M059J (cell line): ENCODE measurements at places on chromosomes 1 and 21. TPM values are rescaled to one million over a fixed set of nuclear protein-coding genes. Genes with fewer than 3 reads are reported as not detected.

The CD53 gene
- 0.15 and 0.30 TPM in 2 replicates for total RNA-seq

The ANKRD65 gene
- 0.17 and 0.64 TPM in 2 replicates for total RNA-seq

The IRF6 gene
- total RNA-seq, result 0.39 and 0.47 TPM in 2 replicates

The RBM11 gene
- 0.20 TPM in 1 of 2 replicates, not detected in the other for total RNA-seq

The CHI3L2 gene
- 0.15 and 0.37 TPM in 2 replicates for total RNA-seq

The TGFBR3 gene
- 1.8 and 2.1 TPM in 2 replicates for total RNA-seq

The HPDL gene
- total RNA-seq, result not detected in 2 replicates

The B3GALT5 gene
- 1.3 and 1.8 TPM in 2 replicates for total RNA-seq

The SFPQ gene
- total RNA-seq, result 110 and 196 TPM in 2 replicates

The S100A8 gene
- total RNA-seq, result 0.15 TPM in 1 of 2 replicates, not detected in the other

The ZNF697 gene
- total RNA-seq, result 2.2 and 5.2 TPM in 2 replicates

The PDPN gene
- total RNA-seq, result 2.0 and 4.1 TPM in 2 replicates

The TMCO2 gene
- total RNA-seq, result not detected in 2 replicates

The OR2T10 gene
- not detected in 2 replicates for total RNA-seq

The STUM gene
- total RNA-seq, result not detected in 2 replicates

The OXCT2 gene
- total RNA-seq, result 0.30 and 0.57 TPM in 2 replicates

The RPE65 gene
- total RNA-seq, result not detected in 2 replicates

The FCGR2B gene
- total RNA-seq, result not detected in 2 replicates

The STRIP1 gene
- total RNA-seq, result 28.6 and 30.3 TPM in 2 replicates

The OR2G6 gene
- not detected in 2 replicates for total RNA-seq

The TBX19 gene
- total RNA-seq, result 0.54 and 1.1 TPM in 2 replicates

The TMPRSS2 gene
- total RNA-seq, result 2.3 and 5.5 TPM in 2 replicates

The FAM72D gene
- total RNA-seq, result 8.3 and 8.6 TPM in 2 replicates

The SELENBP1 gene
- total RNA-seq, result 2.6 and 4.5 TPM in 2 replicates

The RUNX3 gene
- 0.17 and 0.37 TPM in 2 replicates for total RNA-seq

The PROX1 gene
- 0.02 and 0.17 TPM in 2 replicates for total RNA-seq

The AKT3 gene
- total RNA-seq, result 17.0 and 35.8 TPM in 2 replicates

The TMEM82 gene
- not detected in 2 replicates for total RNA-seq

The PGLYRP4 gene
- not detected in 2 replicates for total RNA-seq

The FGR gene
- total RNA-seq, result 0.17 TPM in 1 of 2 replicates, not detected in the other

The ANKRD34A gene
- total RNA-seq, result 0.59 and 1.7 TPM in 2 replicates

The RNF186 gene
- total RNA-seq, result not detected in 2 replicates

The TEX38 gene
- not detected in 2 replicates for total RNA-seq

The GPATCH2 gene
- 10.4 and 15.7 TPM in 2 replicates for total RNA-seq

The PADI4 gene
- 0.49 and 2.3 TPM in 2 replicates for total RNA-seq

The ATP5PO gene
- total RNA-seq, result 302 and 597 TPM in 2 replicates

The ACTA1 gene
- total RNA-seq, result not detected in 2 replicates

The SAMD11 gene
- 30.5 and 59.8 TPM in 2 replicates for total RNA-seq

The ELAPOR1 gene
- total RNA-seq, result 0.84 and 1.1 TPM in 2 replicates

The NR5A2 gene
- total RNA-seq, result 0.10 and 0.47 TPM in 2 replicates

The FCRL5 gene
- total RNA-seq, result not detected in 2 replicates

The DUSP23 gene
- 25.6 and 37.0 TPM in 2 replicates for total RNA-seq

The MEGF6 gene
- total RNA-seq, result 6.5 and 20.9 TPM in 2 replicates
